Islet precursor cell (in vitro differentiated cells): ENCODE measurements at places on chromosomes 13 and 19.
A peak's percentile ranks its signal among the peaks of the same experiment; 100 is the strongest.

DNA sequence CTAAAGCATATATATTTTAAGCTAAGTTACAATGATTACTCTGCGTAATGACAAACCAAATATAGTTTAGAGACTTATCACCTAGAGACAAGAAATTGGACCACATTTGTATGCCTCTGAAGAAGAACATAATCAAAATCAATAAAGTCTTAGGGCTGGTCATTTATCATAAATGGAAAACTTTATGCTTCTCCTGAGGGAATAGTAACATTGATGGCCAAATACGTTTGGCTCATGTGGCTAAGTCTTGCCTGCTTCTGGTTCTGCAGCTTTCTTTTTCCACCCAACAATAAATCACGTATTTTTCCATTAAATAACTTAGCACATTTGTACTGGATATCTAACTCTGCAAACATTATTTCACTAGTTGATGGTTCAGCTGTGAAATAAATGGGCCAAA lies 458.4 kb downstream of the SLITRK1 start:
- DNase-seq: no peak

DNA sequence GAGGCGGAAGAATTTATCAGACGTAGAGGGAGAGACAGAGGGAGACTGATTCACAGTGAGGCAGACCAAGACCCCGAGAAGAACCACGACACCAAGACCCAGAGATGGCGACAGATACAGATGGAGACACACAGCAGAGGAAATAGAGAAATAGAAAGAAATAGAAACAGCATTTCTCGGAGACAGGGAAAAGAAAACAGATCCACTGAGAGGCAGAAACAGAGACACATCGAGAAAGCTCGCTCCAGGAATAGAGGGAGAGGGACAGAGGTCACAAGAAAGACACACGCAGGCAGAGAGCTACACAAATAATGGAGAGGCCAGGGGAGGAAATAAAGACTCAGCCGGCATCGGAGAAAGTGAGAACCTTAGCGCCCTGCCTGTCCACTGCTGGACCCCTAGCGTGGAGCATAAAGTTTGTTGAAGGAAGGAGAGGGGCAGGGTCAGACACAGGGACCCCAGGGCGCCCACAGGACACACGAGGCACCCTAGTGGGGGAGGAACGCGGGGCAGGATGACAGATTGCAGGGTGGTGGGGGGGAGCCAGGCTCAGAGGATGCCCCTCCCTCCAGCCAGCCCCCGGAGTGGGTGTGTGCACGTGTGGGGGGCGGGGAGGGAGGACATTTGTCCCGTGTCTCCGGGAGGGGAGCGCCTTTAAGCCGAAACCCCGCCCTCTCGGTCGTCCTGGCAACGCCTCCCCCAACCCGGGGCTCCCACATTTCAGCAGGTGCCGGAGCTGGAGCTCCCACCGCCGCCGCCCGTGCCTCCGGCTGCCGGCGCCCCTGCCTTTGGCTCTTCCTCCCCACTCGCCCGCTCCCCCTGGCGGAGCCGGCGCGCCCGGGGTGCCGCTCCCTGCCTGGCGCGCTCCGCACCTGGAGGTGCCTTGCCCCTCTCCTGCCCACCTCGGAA lies at the start of gene PRKCG:
Gene PRKCG (plus strand): TSS at position 716 of the 909 bp plus-strand sequence. CDS start 298 bp downstream, outside the sequence.
- DNase-seq: peak; percentile 77

DNA sequence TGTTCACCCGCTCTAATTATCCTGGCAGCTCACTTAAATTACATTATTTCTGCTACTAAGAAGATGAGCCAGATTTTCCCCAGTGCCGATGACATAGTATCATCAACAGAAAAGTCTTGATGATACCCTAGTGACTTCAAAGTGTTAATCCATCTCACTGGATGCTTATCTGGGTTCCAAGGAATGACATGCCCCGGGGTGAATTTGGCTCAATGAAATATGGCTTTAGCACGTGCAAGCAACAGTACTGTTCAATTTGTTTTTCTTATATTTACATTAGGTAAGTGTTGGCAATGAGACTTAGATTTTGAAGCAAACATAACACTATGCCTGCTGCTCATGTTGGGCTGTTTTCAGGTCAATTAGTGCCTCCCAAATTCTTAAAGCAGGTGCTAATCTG lies 548.2 kb upstream of the SLITRK1 start:
- no peak for DNase-seq

GRCh38 chr13:114121496-114122126 lies 10.8 kb downstream of the RASA3 start:
- DNase-seq: peak; percentile 68

DNA sequence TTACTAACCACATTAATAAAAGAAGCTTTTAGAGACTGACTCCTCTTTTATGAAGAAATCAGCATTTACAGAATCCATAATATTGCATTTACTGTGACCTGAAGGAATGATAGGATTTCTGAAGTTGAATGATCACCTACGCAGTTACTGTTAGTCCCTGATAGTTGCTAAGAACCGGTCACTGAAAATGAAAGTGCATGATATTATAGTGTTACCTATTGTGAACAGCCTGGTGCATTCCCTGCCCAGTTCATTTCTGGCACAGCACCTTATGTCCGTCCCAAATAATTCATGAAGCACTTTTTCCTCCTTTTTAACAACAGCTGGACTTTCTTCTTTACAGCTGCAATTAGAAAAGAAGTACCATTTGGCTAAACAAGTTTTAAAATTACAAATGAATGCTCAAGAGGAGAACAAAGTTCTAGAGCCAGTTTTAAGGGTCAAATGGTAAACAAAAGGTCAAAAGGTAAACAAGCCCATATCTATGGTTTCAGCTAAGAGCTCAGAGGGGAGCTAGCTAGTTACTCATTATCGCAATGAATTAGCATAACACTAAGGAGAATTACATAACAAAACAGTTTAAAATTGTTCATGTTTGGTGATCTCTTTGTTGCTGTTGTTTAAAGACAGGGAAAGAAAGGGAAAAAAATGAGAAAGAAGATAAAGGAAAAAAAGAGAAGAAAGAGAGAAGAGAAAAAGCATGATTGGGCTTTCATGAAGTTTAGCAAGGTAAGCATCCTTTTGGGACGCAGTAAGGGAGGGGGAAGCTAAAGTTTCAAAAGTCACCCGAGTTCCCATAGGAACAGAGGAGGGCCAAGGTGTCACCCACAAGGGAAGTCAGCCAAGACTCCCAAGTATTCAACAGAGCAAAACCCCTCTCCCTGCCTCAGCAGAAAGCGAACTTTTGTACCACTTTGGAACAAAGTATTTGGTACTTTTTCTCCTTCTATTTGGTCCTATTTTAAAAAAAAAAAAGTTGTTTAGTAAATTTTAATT lies 50.2 kb downstream of the FLT3 start:
- DNase-seq: no peak
